ENCODE measurements at places on chromosomes 5 and 9.
A peak's percentile ranks its signal among the peaks of the same experiment; 100 is the strongest.

- DNase-seq = no peak
Observed at GRCh38 chr9:99421369-99421768, 199.3 kb downstream of the SEC61B start.

DNA sequence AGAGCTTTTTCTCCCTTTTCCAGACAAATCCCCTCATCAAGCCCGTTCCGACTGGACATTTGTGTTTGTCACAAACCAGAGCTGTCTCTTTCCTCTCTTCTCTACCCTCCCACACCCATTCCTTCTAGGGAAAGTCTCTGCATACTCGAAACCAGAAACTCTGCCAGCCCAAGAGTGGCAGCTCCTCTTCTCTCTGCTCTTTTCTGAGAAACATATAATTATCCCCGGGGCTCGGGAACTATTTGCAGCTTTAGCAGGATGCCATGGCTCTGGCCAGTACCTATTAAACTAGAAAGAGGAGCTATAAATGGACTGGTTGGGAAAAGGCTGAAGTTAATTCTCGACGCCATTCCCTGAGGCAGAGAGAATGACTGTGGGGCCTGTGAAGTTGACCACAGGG is 82.6 kb downstream of the SH3PXD2B start:
- DNase-seq = no peak

DNA sequence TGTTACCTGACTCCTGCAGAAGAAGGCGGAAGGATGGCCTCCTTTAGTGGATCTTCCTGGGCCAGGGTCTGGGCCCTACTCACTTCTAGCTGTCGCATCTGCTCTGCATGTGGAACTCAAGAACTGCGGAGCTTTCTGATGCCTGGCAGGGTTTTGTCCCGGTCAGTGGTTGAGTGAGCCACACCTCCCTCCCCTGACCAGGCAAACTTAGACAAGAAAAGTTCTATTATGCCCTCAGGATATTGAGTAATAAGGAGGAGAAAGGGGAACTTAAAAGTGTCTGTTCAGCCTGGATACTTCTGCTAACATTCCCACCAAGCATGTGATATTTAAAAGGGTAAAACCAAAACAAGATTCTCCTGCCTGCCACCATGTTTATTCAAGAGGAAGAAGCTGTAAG is at the start of gene FYB1:
FYB1 (minus strand) TSS at position 127 of the 400 bp plus-strand sequence. CDS start 16,603 bp downstream, outside the sequence.
- DNase-seq = no peak

DNA sequence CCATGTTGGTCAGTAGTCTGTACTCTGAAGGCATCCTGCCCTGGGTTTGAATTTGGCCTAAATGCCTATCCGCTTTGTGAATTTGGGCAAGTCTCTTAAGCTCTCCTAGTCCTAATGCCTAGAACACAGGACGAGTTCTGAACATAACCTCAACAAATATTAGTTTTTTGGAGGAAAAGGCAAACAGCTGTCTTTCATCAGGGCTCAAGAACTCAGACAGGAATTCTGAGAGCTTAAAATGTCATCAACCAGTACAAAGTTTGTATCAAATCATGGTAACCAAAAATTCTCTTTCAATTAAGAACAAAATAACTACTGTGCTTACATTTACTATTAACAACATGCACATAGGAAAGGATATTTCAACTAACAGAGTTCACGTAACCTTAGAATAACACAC is 182.5 kb upstream of the PPP1R2B start:
- no peak for DNase-seq

GRCh38 chr9:113853333-113853732 is 22.8 kb upstream of the ZNF618 start:
- DNase-seq = peak; percentile 36

- DNase-seq = peak; percentile 4
Observed at GRCh38 chr5:75843319-75843718, 126.1 kb upstream of the POC5 start.

All from NCI-H510A treated with DMSO at 0.1 percent for 48 hours (cell line).